ENCODE measurements at places on chromosomes 6 and 20. TPM values are rescaled to one million over a fixed set of nuclear protein-coding genes. Genes with fewer than 3 reads are reported as not detected.

Gene CAP2
- total RNA-seq, result 11.1 TPM

Gene TCP11
- not detected for total RNA-seq

Gene GSTA4
- total RNA-seq, result 8.4 TPM

Gene MUC22
- total RNA-seq, result 0.02 TPM

Gene TCFL5
- 4.3 TPM for total RNA-seq

Gene FRK
- 2.0 TPM for total RNA-seq

Gene NXT1
- 58.6 TPM for total RNA-seq

Gene EBF4
- 2.1 TPM for total RNA-seq

Gene ID4
- 0.80 TPM for total RNA-seq

Gene PAK5
- total RNA-seq, result not detected

Gene MEI4
- total RNA-seq, result not detected

Gene BTBD3
- total RNA-seq, result 12.5 TPM

Gene ECT2L
- total RNA-seq, result not detected

Gene TFAP2A
- total RNA-seq, result 10.1 TPM

Gene MEP1A
- total RNA-seq, result not detected

Gene MATN4
- total RNA-seq, result 0.07 TPM

Gene SLC12A5
- total RNA-seq, result 13.8 TPM

Gene IP6K3
- total RNA-seq, result 2.0 TPM

Gene EYA2
- 2.6 TPM for total RNA-seq

Gene NECAB3
- 11.9 TPM for total RNA-seq

Gene COL20A1
- 0.45 TPM for total RNA-seq

Gene ZBTB46
- 0.82 TPM for total RNA-seq

Gene TREM1
- 0.14 TPM for total RNA-seq

Gene C20orf173
- total RNA-seq, result not detected

Gene C2
- total RNA-seq, result 0.30 TPM

Gene ZNF311
- 0.16 TPM for total RNA-seq

Gene DEK
- total RNA-seq, result 82.3 TPM

Gene BPIFB1
- not detected for total RNA-seq

Gene RHAG
- not detected for total RNA-seq

Gene MRPS10
- total RNA-seq, result 39.3 TPM

Gene VWA7
- 1.7 TPM for total RNA-seq

Gene CFAP206
- 0.31 TPM for total RNA-seq
